ENCODE measurements at places on chromosomes 11 and 22.

DNA sequence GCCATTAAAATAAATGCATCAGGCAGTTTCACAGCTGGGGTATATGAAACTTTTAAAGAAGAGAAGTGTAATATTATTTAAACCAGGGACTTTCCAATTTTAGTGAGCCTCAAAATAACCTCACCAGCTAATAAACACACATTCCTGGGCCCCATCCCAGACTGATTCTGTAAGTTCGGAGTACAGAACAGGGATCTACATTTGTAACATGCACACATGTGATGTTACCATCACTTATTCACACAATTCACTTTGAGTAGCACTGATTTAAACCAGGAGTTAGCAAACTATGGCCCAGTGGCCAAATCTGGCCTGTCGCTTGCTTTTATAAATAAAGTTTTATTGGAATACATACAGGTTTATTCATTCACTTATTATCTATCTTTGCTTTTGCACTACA lies 62.0 kb downstream of the STK33 start:
- DNase-seq, result no peak

DNA sequence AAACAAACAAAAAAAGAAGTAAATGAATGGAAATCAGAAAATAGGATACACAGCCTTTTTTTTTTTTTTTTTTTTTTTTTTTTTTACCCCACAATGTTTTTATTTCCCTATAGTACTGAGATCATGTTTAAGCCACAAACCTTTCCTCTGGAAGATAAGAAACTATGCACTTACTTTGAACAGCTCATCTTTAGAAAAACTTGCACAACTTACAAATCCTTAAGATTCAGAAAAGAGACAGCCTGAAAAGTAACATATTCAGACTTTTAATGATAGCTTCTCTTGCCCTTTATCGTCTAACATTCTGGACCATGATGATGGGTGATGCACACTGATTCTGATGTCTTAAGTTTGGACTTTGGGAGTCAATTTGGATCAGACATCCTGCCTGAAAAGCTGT lies 80.3 kb downstream of the TNRC6B start:
- DNase-seq, result no peak

DNA sequence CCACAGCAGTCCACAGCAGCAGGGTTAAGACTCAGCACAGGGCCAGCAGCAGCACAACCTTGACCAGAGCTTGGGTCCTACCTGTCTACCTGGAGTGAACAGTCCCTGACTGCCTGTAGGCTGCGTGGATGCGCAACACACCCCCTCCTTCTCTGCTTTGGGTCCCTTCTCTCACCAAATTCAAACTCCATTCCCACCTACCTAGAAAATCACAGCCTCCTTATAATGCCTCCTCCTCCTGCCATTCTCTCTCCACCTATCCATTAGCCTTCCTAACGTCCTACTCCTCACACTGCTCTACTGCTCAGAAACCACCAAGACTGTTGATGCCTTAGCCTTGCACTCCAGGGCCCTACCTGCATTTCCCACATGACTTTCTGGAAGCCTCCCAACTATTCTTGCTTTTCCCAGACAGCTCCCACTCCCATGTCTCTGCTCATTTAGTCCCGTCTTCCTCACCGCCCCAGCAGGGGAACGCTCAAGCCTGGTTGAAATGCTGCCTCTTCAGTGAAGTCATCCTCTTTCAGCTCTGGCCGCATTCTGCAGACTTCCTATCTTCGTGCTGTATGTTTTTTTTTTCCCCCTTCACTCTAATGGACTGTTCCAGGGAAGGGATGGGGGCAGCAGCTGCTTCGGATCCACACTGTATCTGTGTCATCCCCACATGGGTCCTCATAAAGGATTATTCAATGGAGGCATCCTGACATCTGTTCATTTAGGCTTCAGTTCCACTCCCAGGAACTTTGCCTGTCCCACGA lies 3.3 kb downstream of the IL18BP start:
- no peak for DNase-seq

DNA sequence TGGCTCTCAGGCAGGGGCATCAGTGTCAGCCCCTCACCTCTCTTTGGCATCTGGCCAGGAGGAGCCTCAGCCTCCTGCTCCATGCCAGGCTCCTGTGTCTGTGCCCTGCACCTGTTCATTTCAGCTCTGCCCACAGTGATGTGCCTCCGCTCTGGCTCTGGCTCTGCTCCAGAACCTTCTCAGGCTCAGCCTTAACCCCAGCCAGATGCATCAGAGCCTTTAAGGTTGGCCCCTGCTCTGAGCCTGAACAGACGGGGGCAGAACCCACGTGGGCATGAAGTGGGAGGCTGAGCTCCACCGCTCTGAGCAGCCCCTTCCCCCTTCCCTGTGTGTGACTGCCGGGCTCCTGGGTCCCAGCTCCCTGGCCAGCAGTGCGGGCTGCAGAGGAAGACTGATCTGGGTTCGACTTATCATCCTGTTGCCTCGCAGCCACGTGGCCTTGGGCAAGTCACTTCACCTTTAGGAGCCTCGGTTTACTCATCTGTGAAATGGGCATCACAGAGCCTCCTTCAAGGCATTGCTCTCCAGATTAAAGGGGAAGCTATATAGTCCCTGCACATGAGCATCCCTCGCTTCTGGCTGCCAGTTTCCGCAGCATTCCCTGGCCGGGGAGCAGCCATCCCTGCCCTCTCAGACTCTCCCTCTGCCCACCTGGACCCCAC lies 44.7 kb upstream of the RTL6 start:
- DNase-seq, result no peak

GRCh38 chr22:17152971-17153370 lies 6.1 kb downstream of the HDHD5 start:
- DNase-seq, result no peak

- no peak for DNase-seq
These were observed 737.4 kb downstream of the BRD1 start for GRCh38 chr22:49090061-49090852.

DNA sequence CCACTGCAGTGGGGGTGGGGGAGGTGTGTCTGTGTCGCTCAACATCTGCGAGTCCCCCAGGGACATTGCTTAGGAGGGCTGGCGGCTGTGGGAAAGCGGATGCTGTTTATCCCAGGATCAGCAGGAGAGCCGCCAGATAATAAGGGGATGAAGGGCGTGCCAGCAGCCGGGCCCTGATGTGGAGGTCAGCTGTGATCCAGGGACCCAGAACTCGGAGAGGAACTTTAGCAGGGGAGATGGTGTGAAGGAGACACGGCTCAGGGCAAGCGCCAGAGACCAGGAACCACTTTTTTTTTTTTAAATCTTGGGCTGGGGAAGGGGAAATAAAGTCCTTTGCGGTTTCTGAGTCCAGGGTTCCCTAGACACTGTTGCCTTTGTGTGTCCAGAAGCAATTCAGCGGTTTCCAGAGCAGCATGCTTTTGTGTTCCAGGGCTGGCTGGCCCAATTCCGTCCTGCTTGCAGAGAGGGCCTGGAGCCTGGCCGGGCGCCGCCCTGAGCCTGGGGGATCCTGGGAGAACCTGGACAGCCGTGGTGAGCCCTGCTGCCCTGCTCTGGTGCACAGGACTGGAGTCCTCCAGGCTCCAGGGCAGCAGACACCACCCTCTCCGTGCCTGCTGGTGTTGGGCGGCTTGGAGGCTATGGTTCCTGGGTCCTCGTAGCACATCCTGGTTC lies at the start of gene GRAMD4:
Gene GRAMD4 (plus strand): TSS at position 557 of the 672 bp plus-strand sequence. CDS start 6,414 bp downstream, outside the sequence.
- DNase-seq, result no peak

DNA sequence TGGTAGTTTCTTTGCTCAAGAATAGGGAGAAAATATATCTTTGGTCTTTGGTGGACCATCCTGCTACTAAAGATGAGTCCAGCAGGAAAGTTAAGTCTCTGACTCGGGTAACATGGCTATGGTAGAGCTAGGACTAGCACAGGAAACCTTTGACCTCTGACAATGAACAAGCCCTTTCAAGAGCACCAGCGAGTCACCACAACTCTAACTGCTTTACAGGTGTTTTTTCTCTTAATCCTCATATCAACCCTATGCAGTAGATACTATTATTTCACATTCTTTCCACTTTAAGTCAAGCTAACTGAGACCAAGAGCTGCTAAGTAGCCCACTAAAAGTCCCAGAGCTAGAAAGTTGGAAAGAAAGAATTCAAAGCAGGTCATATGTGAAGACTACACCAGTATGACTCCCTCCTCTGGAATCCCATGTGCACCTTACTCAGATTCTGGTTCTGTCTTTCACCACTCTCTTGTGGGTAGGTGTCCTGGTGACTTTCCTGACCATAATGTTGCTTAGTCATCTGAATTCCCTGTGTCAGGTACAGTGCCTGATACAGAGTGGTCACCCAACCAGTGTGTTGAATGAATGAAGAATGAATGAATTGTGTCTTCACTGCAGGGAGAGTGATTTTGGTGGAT lies 53.8 kb upstream of the ME3 start:
- no peak for DNase-seq

DNA sequence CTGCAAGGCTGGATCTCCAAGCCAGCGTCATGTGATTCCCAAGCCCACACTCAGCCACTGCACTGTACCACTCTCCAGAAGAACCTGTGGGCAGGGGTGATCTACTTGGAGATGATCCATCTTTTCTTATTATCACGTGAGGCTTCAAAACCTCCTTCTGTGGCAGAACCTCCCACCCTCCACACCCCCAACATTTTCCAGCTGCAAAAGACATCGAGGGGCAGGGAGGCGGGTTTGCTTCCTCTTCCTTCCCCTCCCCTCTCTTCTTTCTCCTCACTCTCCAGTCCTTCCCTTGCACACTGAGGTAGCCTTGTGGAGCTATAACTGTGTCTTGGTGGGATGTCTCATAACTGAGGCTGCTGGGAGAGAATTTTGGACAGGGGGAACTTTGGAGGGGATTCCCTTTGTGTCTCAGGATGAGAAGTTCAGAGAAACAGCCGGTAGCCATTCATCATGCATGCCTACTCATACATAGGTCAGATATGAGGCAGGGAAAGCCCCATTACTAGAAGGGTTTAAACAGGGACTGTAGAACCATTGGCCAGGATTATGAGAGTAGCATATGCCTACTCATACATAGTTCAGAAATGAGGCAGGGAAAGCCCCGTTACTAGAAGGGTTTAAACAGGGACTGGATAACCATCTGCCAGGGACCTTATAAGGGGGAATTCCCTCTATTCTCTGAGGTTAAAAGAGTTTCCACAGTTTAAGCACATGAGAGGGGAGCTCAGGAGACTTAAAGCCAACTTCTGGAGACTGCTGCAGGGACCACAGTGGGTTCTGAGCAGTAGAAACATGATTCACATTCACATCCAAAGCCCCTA lies 420.7 kb upstream of the CADM1 start:
- no peak for DNase-seq

DNA sequence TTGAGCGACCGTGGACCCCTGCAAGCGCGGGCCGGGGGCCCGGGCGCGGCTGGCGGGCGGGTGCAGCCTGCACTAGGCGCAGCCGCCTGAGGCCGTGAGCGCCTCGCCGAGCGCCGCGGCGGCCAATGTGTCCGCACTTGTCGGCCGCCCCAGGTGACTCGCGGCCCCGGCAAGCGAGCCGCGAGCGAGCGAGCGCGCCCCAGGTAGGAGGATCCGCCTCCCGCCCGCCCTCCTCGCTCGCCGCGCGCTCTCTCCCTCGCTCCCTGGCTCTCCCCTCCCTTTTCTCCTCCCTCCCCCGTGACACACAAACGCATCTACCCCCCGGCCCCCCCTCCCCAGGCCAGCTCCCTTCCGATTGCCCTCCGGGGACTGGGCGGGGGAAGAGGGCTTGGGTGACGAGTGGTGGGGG lies at the start of gene WNT7B:
Gene WNT7B (minus strand): TSS at position 160 of the 409 bp plus-strand sequence. CDS start 408 bp downstream, outside the sequence.
- no peak for DNase-seq

DNA sequence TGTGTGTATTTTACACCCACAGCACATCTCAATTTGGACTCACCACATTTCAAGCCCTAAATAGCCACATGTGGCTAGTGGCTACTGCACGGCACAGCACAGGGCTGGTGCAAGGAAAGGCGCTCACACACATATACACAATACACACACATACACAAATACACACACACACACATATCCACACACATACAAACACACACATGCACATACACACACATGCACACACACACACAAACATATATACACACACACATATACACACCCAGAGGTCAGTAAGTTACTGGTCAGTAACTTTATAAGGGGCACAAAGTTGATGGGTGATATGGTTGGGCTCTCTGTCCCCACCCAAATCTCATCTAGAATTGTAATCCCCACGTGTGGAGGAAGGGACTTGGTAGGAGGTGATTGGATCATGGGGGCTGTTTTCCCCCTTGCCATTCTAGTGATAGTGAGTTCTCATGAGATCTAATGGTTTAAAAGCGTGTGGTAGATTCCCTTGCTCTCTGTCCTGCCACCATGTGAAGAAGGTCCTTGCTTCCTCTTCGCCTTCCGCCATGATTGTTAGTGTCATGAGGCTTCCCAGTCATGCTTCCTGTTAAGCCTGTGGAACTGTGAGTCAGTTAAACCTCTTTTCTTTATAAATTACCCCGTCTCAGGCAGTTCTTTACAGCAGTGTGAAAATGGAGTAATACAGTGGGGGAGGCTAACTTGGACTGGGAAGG lies 37.6 kb upstream of the DKK3 start:
- no peak for DNase-seq

DNA sequence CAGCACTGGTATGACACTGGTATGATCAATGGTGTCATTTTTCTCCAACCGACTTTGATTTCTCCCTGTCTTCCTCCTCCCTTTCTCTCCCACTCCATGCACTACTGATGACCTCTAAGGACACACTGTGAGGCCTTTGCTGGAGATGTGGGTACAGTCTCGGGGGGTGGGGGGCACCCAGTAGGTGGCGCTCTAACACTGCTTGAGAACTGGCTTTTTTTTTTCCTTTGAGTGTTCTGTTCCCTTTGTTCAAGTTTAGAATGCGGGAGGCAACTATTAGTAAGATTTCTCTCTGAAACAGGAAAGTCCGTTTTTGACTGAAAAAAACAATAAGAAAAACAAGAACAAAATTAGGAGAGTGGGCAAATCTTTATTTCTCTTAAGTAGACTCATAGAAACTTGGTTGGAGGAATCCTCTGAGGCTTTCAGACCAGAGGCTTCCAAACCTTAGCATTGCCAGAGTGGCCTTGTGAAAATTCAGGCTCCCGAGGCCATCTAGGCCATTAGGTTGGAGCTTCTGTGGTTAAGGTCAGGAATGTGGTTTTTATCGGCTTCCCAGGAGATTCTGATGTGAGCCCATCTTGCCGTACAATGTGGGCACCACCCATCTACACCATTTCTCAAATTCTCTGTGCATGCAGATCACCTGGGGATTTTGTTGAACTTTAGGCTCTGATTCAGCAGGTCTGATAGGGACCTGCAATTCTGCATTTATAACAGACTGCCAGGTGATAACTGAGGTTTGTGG lies 43.2 kb downstream of the PANX1 start:
- peak; percentile 70 for DNase-seq

GRCh38 chr11:111541254-111542061 lies 938 bp downstream of the LAYN start:
- DNase-seq, result peak; percentile 19

DNA sequence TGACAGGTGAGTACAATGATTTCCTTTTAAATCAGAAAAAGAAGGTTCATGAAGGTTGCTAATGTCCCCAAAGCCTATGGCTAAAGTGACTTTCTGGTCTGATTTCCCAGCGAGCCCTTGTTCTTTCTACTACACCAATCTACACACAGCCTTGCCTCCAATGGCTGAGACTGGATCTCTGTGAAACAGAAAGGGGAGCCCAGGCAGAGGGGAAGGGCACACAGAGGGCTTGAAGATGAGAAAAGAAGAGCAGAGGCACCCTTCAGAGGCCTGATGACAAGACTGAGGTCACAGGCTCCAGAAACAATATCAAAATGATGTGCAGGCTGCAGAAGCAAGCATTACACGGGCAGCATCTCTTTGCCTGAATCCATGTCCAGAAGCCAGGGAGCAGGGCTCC lies 1.5 kb downstream of the SYN3 start:
- DNase-seq, result no peak

GRCh38 chr22:43533156-43533530 lies 121.3 kb downstream of the MPPED1 start:
- DNase-seq, result no peak

All from Peyer's patch (tissue), 4 donors.